SK-MEL-5 (cell line): ENCODE measurements at places on chromosomes 1 and 21. TPM values are rescaled to one million over a fixed set of nuclear protein-coding genes. Genes with fewer than 3 reads are reported as not detected.

Gene CDC42SE1
- 95.8 and 99.9 TPM in 2 replicates for total RNA-seq

Gene AXDND1
- 0.48 TPM in 1 of 2 replicates, not detected in the other for total RNA-seq

DNA sequence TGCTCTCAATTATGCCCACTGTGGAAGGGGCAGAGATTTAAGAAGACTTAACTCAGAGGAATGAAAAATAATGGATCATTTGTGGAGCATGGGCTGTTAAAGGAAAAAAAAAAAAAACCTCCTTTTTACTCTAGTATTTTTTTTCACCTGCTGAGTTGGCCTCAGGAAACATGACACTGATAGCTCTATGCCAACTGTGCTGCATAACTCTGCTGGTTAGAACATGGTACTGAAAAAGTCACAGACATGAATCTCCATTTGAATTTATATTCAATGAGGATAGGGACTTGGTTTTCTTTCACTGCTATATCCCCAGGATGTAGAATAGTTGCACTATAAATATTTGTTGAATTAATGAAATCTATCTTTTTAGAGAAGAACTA, 86.1 kb upstream of the KIAA0040 start:
- DNase-seq, result no peak

- DNase-seq, result no peak
These were observed 23.1 kb downstream of the UBE2G2 start for GRCh38 chr21:44778499-44778911.

Gene ZNF691
- total RNA-seq, result 10.1 and 11.3 TPM in 2 replicates

Gene GBP3
- 0.08 TPM in 2 replicates for total RNA-seq

Gene SLC37A1
- 4.3 and 7.2 TPM in 2 replicates for total RNA-seq

Gene ADCY10
- total RNA-seq, result not detected in 2 replicates

GRCh38 chr1:38476111-38476849, 383.3 kb downstream of the RRAGC start:
- DNase-seq, result no peak

DNA sequence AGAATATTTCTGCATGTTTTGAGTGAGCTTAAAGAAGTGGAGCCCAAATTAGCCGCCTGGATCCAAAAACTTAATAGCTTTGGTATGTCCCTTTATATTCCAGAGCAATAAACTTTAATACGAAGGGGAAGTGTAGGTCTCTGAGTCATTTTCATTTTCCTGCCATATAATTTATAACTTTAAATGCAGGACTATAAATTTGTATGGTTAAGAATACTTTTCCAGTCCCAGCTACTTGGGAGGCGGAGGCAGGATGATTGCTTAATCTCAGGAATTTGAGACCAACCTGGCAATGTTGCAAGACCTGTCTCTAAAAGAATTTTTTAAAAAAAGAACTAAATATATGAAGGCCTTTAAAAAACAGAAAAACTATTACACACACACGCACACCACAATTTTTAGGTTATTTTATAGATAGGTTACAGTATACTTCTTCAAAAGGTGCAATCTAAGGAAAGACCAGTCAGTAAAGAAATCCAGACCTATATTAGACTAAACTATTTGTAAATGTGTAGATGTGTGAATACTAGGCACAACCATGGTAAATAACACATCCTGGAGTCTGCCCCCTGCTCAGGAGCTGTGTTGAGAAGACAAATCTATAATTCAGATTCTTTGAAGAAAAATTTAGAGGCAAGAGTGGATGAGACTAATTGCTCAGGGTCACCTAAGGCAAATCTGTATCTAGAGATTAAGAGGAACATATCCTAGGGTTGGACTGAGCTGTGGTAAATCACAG, 80.3 kb downstream of the TTC3 start:
- no peak for DNase-seq

DNA sequence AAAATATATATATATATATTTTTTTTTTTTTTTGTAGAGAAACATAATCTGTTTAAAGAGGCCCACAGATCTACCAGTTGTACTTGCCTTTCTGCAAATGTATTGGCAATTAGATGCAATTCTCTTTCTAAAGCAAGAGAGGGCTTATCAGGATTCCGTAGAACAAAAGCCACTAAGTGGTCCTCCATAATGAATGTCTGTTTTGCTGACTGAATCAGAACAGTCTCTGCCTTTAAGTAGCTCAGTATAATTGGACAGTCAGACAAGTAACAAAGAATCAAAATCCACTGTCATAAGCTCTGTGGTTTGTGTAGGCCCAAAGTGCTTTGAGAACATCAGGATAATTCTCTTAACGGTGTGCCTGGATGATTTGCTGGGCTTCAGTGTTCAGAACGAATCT, 17.3 kb downstream of the SARS1 start:
- no peak for DNase-seq

Gene FAM163A
- not detected in 2 replicates for total RNA-seq

- peak; percentile 99 for DNase-seq
These were observed 25.3 kb upstream of the ZNF697 start for GRCh38 chr1:119673171-119673940.

GRCh38 chr1:25704267-25704691, 87.7 kb downstream of the MAN1C1 start:
- no peak for DNase-seq

GRCh38 chr1:201889090-201889968, 631 bp downstream of the SHISA4 start:
- DNase-seq, result no peak

Gene KRTAP8-1
- not detected in 2 replicates for total RNA-seq

- DNase-seq, result no peak
These were observed 3.8 kb downstream of the HECTD3 start for GRCh38 chr1:45007311-45007710.

DNA sequence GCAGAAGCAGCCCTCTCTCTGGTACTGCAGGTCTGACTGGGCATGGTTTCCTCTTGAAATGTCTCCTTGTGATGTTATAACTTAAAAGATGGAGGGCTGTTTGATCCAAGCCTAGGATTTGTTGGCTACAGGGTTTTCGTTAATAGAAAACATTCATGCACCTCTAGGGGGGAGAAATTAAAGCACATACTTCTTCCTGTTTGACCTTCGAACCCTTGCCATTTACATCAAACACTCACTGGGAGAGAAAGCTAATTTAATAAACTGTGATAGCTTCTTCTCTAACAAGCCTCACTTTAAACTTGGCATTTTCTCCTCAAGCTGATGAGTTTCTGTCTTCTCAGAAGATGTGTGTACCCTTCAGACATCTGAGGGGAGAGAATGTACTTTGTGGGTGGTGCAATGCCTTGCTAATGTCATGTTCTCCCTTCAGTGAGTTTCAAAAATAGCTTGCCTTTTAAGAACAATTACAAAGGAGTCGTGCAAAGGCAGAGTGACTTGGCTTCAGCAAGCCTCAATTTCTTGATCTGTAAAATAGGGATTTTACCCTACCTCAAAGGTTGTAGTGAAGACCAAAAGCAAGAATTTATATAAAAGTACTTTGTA, 20.4 kb downstream of the CACHD1 start:
- no peak for DNase-seq

DNA sequence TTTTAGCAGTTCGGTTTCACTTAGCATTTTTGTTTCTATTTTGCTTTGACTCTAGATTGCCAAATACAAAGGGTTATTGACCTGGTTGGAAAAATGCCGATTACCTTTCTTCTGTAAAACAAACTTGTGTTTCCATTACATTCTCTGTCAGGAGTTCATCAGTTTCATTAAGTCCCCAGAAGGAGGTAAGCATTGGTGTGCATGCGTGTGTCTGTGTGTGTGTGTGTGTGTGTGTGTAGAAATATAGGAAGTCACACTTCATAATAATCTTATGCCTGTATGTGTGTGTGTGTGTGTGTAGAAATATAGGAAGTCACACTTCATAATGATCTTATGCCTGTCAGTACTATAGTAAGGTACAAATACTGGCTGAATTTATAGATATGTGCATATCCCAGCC, 10.0 kb downstream of the RGSL1 start:
- DNase-seq, result no peak

DNA sequence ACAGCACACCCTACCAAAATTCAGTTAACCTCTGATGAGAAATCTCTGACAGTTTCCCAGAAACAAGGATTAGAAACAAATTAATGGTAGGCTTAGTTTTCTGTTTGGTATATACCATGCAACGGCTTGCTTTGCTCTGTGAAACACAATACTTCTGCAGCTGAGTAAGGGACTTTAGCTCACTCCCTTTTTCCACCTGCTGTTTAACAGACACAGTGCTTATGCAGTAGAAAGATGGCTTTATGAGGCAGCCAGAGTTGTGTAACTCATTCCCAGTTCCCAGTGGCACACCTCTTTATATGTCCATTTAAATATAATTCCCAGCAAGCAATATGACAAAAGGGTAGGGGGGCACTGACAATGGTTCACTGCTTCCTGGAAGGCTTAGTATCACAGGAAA, 124.0 kb downstream of the PIGK start:
- DNase-seq, result no peak

Gene LCE1C
- not detected in 2 replicates for total RNA-seq

Gene C1orf210
- total RNA-seq, result not detected in 2 replicates

DNA sequence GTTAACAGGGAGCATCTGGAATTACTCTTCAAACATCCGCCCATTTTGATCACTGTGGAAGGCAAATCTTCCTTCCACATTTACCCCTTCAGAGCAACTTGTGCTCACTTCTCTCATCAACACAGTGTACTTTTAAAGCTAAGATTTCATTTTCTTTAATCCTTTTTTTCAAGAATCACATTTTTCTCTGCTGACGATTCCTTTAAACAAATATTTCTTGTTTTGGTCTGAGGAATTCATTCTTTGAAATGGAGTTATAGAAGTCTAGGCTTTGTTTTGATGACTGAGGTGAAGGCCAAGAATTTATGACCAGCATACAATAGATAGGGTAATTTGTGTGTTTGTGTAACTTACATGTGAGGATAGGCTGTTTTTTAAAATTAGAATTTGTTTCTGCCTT, 25.6 kb downstream of the LRRC42 start:
- DNase-seq, result no peak

Gene ANGPTL1
- total RNA-seq, result 1.8 and 2.2 TPM in 2 replicates

DNA sequence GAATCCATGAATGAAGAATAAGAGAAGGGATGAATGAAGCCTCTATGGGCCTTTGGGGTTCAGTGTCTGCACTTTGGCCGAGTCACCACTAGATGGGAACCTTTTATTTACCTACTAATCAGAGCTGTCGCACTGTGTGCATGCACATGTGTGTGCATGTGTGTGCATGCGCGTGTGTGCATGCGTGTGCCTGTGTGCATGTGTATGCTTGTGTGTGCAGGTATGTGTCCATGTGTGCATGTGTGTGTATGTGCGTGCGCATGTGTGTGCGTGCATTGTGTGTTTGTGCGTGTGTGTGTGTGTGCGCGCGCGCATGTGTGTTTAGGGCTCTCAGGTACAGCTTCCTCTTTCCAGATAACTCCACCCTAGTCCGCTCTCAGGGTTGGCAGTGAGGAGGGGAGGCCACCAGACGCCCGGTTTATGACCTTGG, 20.4 kb upstream of the UBXN10 start:
- peak; percentile 30 for DNase-seq

GRCh38 chr1:7893529-7894180, 40.8 kb upstream of the UTS2 start:
- DNase-seq, result no peak

GRCh38 chr1:118122234-118123004, 62.6 kb downstream of the SPAG17 start:
- DNase-seq, result no peak

Gene CACNA1S
- total RNA-seq, result 0.05 TPM in 1 of 2 replicates, not detected in the other

DNA sequence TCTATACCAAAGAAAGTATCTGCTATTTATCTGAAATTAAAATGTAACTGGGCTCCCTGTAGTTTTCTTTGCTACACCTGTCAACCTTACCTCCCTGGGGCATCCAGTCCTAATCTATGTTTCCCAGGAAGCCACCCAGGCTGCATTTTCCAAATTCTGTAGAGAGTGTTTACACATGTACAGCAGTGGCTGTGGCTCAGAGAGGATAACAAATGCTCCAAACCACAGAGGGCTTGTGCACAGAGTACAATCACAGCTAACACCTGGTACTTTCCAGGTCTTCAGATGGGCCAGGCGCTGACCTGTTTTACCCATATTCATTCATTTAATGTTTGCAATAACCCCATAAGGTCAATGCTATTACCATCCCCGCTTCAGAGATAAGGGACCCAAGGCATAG, 146.5 kb upstream of the TNR start:
- DNase-seq, result no peak

- no peak for DNase-seq
These were observed 61.5 kb upstream of the WLS start for GRCh38 chr1:68293609-68294366.

- DNase-seq, result no peak
These were observed 29.4 kb upstream of the IFNLR1 start for GRCh38 chr1:24216276-24217074.
